ENCODE measurements at places on chromosomes 6 and 20.

DNA sequence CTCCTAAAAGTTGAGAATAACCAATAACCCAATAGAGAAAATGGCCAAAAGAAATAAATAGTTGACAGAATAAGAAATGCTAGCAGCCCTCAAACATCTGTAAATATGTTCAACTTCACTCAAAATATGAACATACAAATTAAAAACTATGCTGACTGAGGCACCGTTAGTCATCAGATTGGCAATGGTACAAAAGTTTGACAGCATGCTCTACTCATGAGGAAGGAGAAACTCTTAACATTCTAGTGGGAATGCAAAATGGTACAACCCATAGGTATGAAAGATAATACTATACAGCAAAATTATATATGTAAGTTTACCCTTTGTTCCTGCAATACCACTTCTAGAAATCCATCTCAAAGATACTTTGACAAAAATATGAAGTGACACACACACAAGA, 1.6 kb upstream of the ZSCAN12 start:
- DNase-seq, result no peak

DNA sequence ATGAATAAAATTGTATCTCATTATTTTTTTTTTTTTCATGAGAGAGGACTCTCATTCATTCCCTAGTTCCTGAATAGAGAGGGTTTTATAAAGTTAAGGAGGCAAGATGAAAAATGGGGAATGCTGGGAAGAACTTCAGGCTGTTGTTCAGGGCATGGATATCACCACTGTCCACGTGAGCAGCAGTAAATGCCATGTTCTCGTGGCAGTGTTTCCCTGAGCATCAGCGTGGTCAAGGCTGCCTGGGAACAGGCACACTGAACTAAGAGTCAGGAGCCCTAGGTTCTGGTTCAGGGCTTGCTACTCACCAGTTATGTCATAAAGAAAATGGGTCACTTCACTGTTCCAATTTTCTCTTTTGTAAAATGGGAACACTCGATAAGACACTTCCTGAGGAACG, 93.2 kb downstream of the MAN1A1 start:
- DNase-seq, result no peak

DNA sequence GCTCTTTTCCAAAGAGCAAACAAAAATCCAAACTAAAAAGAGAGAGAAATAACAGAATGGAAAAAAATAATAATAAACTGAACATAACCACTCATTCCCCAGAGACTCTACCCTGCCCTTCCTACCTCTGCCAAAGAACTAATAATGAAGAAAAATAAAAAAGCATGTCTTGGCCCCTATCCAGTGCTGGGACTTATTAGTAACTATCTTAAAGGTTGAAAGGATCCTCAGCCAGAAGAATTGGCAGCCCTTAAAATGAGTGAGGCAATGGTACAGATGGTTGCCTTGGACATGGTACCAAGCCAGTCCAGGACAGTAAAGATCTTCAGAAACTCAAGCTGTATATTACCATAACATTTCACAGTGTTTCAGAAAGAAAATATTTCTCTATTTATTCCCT, 279.3 kb downstream of the HACE1 start:
- DNase-seq, result peak; percentile 34

- no peak for DNase-seq
Observed at GRCh38 chr6:152220786-152221185, 413.3 kb downstream of the ESR1 start.

DNA sequence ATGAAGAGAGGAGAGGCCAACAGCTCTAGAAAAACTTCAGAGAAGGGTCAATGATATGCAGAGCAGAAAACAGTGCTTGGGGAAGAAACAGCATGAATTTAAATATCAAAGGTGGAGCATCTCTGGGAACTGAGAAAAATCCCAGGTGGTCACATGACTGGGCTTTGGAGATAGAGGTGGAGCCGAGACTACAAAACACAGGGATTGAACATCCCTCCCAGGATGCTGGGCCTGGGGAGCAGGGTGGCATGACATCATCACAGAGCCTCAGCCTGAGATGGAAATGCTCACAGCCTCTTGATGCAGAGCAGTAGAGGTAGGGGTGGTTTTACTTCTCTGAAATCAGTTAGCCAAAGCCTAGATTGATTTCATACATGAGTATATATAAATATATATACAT, 529.5 kb downstream of the PRKN start:
- no peak for DNase-seq

DNA sequence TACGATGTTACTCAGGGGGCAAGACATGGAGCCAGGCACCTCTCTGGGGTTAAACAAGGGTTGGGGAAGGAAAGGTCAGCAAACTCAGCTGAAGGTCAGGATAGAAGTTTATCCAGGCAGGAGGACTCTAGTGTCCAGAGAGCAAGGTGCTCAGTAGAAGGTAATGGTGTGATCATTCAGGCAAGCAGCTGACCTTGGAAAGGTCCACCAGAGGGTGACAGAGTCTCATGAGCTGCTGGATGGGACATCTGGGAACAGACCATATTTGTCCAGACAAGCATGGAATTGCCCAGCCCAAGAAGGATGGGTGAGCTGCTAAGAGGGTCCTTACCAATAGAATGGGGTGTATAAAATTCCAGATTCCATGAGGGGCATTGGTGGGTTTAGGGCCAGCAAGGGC, 89.5 kb downstream of the MAP3K7 start:
- no peak for DNase-seq

DNA sequence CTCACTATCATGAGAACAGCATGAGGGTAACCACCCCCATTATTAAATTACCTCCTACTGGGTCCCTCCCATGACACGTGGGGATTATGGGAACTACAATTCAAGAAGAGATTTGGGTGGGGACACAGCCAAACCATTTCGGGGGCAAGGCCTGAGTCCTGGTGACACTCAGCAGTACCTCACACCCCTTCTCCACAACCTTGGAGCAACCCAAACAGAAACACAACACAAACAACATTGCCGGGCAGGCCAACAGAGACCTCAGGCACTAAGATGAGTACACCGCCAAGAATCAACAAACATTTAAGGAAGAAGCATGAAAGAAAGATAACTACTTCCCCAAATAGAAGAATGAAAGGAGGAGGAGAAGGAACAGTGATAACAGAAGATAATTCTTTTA, 16.9 kb downstream of the MOCS1 start:
- DNase-seq, result no peak

Data from brain pericyte (primary cell).